ENCODE measurements at places on chromosomes 3 and 15.

GRCh38 chr3:106844638-106845037 lies 532.6 kb upstream of the CCDC54 start:
- H3K4me1 ChIP-seq, result no peaks in the 10 kb centered on the region
- no peak for DNase-seq
- no peaks in the 10 kb centered on the region for H3K36me3 ChIP-seq
- no peak overlapping the region for H3K27ac ChIP-seq

DNA sequence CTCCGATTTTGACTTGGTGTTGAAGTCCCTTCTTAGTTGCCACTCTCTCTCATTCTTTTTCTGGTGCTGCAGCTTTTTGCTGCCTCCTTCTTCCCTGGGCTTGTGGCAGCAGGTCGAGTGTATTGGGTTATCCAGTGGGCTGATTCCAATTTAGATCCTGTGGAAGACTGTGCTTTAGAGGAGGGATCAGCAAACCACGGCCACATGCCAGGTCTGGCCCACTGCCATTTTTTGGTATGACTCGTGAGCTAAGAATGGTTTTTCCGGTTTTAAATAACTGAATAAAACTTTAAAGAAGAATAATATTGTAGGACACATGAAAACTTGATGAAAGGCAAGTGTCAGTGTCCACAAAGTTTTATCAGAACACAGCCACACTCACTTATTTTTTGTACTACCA lies 330.5 kb downstream of the ROBO2 start:
- no peaks in the 10 kb centered on the region for H3K36me3 ChIP-seq
- no peak overlapping the region for H3K27ac ChIP-seq
- no peak overlapping the region for H3K4me3 ChIP-seq
- no peaks in the 10 kb centered on the region for H3K27me3 ChIP-seq

DNA sequence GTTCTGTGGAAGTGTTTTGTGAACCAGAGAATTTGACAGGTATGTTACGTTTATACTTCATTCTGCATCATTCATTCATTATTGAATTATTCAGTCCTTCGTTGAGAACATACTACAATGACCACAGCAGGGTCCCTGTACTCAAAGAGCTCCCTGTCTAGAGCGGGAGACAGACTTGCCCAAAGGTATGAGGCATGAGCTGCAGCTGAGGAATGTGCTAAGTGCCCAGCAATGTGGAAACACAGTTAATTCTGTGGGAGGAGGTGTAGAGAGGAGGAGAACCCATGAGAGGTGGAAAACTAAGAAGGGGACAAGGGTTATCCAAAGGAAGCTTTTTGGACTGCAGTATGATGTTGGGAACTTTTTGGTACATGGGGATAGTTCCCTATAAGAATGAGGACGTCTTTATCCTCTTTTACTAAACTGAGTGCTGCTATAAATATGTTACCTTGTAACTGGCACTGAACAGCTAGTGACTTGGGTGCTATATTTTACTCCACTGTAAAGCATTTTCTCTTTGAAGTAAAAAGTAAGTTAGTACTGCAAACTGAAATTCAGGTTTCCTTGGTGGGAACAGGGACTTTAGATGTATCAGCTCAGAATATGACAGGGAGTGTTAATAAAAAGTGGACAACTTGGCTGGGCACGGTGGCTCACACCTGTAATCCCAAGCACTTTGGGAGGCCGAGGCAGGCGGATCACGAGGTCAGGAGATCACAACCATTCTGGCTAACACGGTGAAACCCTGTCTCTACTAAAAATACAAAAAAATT lies 5.7 kb downstream of the SMAD3 start:
- H3K27me3 ChIP-seq, result no peaks in the 10 kb centered on the region
- H3K27ac ChIP-seq, result no peak overlapping the region
- peaks cover 5% of the 10 kb centered on the region for H3K4me1 ChIP-seq

- no peak for DNase-seq
- no peaks in the 10 kb centered on the region for H3K4me1 ChIP-seq
- no peaks in the 10 kb centered on the region for H3K36me3 ChIP-seq
- no peak overlapping the region for H3K4me3 ChIP-seq
These were observed 168.3 kb downstream of the NEK10 start for GRCh38 chr3:27200721-27201489.

GRCh38 chr3:76245073-76245472 lies 459.7 kb upstream of the ZNF717 start:
- no peak for DNase-seq
- no peak overlapping the region for H3K27ac ChIP-seq
- no peak overlapping the region for H3K4me3 ChIP-seq
- no peaks in the 10 kb centered on the region for H3K36me3 ChIP-seq

DNA sequence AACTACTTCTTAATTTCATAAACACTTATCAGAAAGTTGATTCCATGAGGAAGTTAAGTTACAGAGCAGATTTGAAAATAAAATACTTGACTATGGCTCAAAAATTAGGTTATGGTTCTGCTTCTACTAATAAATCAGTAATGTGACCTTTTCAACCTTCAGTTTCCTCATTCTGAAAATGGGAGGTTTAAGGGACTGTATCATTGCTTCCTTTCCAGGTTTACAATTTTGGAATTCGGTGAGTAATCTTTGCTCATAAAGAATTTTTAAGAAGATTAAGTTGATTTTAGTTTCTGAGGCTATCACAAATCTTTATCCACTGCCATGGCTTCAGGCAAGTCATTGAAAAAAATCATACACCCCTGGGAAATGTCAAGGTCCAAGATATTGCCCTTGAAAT lies 1061.2 kb downstream of the DIPK2A start:
- H3K4me1 ChIP-seq, result no peaks in the 10 kb centered on the region
- no peak overlapping the region for H3K4me3 ChIP-seq
- no peak overlapping the region for H3K27ac ChIP-seq
- DNase-seq, result no peak
- H3K27me3 ChIP-seq, result no peaks in the 10 kb centered on the region

GRCh38 chr15:80747317-80748053 lies 31.7 kb upstream of the CEMIP start:
- H3K4me1 ChIP-seq, result no peaks in the 10 kb centered on the region
- no peak overlapping the region for H3K27ac ChIP-seq
- H3K36me3 ChIP-seq, result no peaks in the 10 kb centered on the region
- no peak for DNase-seq

- no peaks in the 10 kb centered on the region for H3K36me3 ChIP-seq
- H3K27ac ChIP-seq, result no peak overlapping the region
- no peaks in the 10 kb centered on the region for H3K27me3 ChIP-seq
- no peaks in the 10 kb centered on the region for H3K4me1 ChIP-seq
- H3K4me3 ChIP-seq, result no peak overlapping the region
These were observed 9.0 kb downstream of the AQP9 start for GRCh38 chr15:58147171-58147611.

DNA sequence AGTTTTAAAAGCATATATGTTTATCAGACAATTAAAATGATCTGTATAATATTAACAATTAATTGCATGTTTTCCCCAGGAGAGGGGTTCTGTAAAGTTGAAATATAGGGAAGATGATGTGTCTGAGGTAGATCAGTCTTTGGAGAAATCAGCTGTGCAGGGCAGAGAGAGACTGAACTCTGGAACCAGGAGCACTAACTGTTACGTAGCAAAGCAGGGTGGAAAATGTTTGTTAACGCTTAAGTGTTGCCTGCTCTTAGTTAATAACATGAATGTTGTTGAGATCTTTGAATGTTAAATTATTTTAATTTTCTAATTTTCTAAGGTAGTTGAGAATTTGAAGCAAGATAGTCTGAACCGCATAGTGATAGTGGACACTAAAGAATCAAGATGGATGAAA lies 57.5 kb downstream of the NEO1 start:
- H3K36me3 ChIP-seq, result no peaks in the 10 kb centered on the region
- no peak overlapping the region for H3K4me3 ChIP-seq
- no peak for DNase-seq
- no peaks in the 10 kb centered on the region for H3K27me3 ChIP-seq
- no peak overlapping the region for H3K27ac ChIP-seq

GRCh38 chr15:52290329-52290728 lies 5.3 kb downstream of the MYO5C start:
- no peaks in the 10 kb centered on the region for H3K4me1 ChIP-seq
- H3K4me3 ChIP-seq, result no peak overlapping the region
- no peak for DNase-seq
- peaks cover 5% of the 10 kb centered on the region for H3K27me3 ChIP-seq
- no peaks in the 10 kb centered on the region for H3K36me3 ChIP-seq

DNA sequence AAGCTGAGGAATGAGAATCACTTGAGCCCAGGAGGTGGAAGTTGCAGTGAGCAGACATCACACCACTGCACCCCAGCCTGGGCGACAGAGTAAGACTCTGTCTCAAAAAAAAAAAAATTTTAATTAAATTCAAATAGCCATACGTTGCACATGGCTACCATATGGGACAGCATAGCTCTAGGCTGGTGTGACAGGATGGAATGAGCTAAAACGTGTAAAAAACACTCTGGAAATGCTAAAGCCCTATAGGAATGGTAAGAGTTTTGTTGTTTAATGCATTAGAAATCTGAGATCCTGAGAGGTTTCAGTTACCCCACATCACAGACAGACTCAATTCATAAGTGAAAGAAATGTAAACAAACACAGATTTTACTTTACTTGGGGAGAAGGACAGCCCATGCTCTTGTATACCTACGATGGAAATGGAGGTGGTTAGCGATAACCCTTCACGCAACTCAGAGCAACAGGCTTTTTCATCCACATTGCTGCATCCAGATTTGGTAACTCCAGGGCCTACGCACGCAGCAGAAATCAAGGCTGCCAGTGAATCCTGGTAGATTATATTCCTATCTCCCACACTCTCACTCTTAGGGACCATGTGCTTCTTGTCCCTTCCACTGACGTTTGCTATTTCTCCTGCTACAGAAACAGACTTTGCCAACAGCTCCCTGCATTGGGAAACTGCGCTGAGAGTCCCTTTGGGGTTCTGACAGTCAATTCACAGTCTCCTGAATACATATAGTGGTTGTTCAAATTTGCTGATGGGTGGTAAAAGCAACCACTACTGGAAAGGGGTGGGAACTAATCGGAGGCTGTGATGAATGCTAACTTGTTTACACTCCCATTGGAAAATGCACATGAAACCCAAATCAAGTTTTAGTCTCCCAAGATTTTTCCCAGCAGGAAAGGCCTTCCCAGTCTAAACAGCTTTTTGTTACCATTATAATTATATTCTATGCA lies 3.1 kb downstream of the SH3BP5 start:
- peaks cover 39% of the 10 kb centered on the region for H3K4me1 ChIP-seq
- no peaks in the 10 kb centered on the region for H3K36me3 ChIP-seq
- DNase-seq, result peak; percentile 49

DNA sequence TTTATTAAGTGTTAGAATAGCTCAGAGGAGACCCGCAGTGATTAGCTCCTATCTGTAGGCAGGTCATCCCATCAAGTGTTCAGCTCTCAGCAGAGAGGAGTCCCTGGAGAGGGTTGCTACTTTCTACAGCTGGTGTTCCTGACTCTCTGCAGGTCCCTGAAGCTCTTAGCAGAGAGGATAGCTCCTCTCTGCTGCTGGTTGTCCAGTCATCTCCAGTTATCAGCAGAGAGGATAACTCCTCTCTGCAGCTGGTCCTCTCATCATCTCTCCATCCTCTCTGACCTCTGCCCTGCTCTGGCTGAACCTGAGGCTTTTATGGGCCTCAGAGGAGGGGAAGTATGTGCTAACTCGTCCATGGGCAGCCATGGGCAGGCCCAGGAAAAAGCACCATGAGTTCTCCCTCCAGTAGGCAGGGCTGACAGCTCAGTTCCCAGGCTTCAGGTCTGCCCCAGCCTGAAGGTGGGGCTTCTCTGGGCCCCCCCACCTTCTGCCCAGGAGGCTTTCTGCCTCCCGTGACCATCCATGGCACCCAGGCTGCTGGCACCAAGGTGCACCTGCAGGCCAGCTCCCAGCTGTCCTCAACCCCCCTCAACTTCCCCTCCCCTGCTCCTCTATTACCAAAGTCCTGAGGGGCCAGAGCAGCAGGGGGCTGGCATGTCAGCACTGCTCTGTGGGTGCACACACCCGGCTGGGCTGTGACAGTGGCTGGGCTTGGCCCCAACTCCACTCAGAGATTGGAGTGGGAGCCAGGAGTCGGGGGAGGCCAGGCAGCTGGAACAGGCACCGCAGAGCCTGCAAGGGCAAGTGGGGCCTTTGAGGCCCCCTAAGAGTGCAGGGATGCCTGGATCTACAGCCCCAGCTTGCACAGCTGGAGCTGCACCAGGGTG lies 98.9 kb upstream of the FRMD4B start:
- no peaks in the 10 kb centered on the region for H3K4me1 ChIP-seq
- no peaks in the 10 kb centered on the region for H3K36me3 ChIP-seq
- no peak for DNase-seq
- H3K4me3 ChIP-seq, result no peak overlapping the region
- no peaks in the 10 kb centered on the region for H3K27me3 ChIP-seq

- H3K36me3 ChIP-seq, result no peaks in the 10 kb centered on the region
- H3K27me3 ChIP-seq, result no peaks in the 10 kb centered on the region
- no peaks in the 10 kb centered on the region for H3K4me1 ChIP-seq
- no peak overlapping the region for H3K4me3 ChIP-seq
- no peak overlapping the region for H3K27ac ChIP-seq
These were observed 326.9 kb downstream of the UACA start for GRCh38 chr15:70436428-70436827.

- H3K27me3 ChIP-seq, result no peaks in the 10 kb centered on the region
- H3K27ac ChIP-seq, result peak within 1 kb of the TSS; percentile 98
- H3K4me1 ChIP-seq, result no peaks in the 10 kb centered on the region
- DNase-seq, result peak; percentile 90
- H3K36me3 ChIP-seq, result no peaks in the 10 kb centered on the region
These were observed at the start of gene SNRK for GRCh38 chr3:43286115-43286840. Gene SNRK (plus strand): TSS chr3:43286540. CDS start chr3:43303204, 16,664 bp downstream.

GRCh38 chr3:174495311-174495710 lies 363.8 kb upstream of the NAALADL2 start:
- H3K27me3 ChIP-seq, result no peaks in the 10 kb centered on the region
- H3K4me3 ChIP-seq, result no peak overlapping the region
- no peaks in the 10 kb centered on the region for H3K36me3 ChIP-seq
- H3K27ac ChIP-seq, result no peak overlapping the region
- no peaks in the 10 kb centered on the region for H3K4me1 ChIP-seq

- no peak for DNase-seq
- no peak overlapping the region for H3K27ac ChIP-seq
- no peaks in the 10 kb centered on the region for H3K36me3 ChIP-seq
These were observed 1.8 kb upstream of the CCR1 start for GRCh38 chr3:46209746-46210470.

GRCh38 chr15:90184119-90184785 lies 16.9 kb upstream of the SEMA4B start:
- no peaks in the 10 kb centered on the region for H3K27me3 ChIP-seq
- H3K27ac ChIP-seq, result peak overlapping the region; percentile 94
- peak overlapping the region; percentile 74 for H3K4me3 ChIP-seq
- H3K36me3 ChIP-seq, result no peaks in the 10 kb centered on the region

GRCh38 chr3:11143476-11143875 lies 10.8 kb upstream of the HRH1 start:
- no peak overlapping the region for H3K4me3 ChIP-seq
- no peaks in the 10 kb centered on the region for H3K4me1 ChIP-seq
- DNase-seq, result no peak
- H3K36me3 ChIP-seq, result no peaks in the 10 kb centered on the region
- H3K27ac ChIP-seq, result no peak overlapping the region

DNA sequence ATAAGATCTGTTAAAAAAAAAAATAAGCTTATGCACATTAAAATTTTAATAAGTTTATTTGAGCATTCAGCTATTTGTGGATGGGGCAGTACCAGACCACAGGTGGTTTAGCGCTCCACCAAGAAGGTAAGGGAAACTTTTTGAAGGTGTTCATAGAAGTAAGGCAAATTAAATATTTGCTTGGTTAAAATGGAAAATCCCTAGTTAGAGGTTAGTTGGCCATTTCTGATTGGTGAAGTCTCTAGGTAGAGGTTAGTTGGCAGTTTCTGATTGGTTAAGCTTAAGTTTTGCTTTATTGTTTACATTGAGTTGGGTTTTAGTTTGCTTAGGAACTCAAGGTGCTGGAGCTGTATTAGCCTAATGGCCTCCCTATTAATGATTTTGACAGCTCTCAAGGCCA lies 30.7 kb downstream of the SCN11A start:
- H3K36me3 ChIP-seq, result no peaks in the 10 kb centered on the region
- no peak for DNase-seq
- H3K27me3 ChIP-seq, result no peaks in the 10 kb centered on the region
- H3K27ac ChIP-seq, result no peak overlapping the region
- no peaks in the 10 kb centered on the region for H3K4me1 ChIP-seq
